ENCODE measurements at places on chromosomes 1 and 21.

GRCh38 chr1:61389926-61390845 is 307.8 kb downstream of the NFIA start:
- no peak for DNase-seq

DNA sequence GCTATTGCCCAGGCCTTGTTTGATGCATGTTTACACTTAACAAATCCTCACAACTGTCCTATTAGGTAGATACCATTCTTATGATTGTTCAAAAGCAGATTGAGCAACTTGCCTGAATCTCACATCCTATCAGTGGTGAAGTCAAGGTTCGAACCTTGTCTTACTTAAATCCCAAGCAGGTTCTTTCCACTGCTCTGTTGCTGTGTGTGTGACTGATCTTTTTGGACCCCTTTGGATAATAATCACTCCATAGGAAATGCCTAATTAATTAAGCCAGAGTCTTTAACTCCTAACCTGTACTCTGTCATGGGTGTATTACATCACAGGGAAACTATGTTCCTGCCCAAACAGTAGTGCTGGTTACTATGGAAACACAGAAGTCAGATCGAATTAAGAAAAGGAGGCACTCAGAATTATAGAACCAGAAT is 84.2 kb downstream of the SPATA46 start:
- DNase-seq: no peak

DNA sequence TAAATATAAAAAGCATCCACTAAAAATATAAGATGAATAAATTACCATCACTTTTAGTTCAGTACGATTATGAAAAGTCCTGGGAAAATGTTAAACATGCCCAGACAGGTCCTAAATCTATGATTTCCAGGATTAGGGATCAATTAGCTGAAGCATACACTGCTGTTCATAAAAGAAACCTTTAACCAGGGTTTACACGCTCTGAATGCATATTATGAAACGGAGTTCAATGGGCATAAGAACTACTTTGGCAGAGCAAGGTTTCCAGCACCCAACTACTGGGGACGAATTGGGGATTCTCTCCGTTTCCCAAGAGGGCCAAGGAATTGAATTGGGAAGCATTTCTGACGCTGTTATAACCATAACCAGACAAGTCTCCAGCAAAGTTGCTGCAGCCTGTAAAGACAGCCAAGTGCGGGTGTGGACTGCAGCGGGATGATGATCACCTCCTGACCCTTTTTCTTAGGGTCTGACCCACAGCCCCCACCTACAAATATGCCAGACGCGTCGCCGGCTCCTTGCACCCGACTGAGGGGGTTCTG is 1.6 kb downstream of the SLC30A1 start:
- no peak for DNase-seq

GRCh38 chr1:108590957-108591356 is 31.1 kb downstream of the EEIG2 start:
- DNase-seq: no peak

GRCh38 chr1:65207317-65207716 is 59.3 kb downstream of the AK4 start:
- no peak for DNase-seq

All from 8988T (cell line).